ENCODE measurements at places on chromosomes 5 and 9. TPM values are rescaled to one million over a fixed set of nuclear protein-coding genes. Genes with fewer than 3 reads are reported as not detected.

DBH gene
- not detected for total RNA-seq

WDR38 gene
- total RNA-seq: not detected

ZDHHC12 gene
- total RNA-seq: 8.9 TPM

POLK gene
- 23.9 TPM for total RNA-seq

GRCh38 chr5:139388198-139388821, 1.4 kb downstream of the MZB1 start:
- H3K4me1 ChIP-seq: peaks cover 19% of the 10 kb centered on the region
- DNase-seq: peak; percentile 25
- H3K36me3 ChIP-seq: no peaks in the 10 kb centered on the region
- peak overlapping the region; percentile 49 for H3K27ac ChIP-seq
- H3K4me3 ChIP-seq: no peak overlapping the region
- H3K27me3 ChIP-seq: no peaks in the 10 kb centered on the region

GRCh38 chr9:80503671-80504281, 932.0 kb downstream of the TLE4 start:
- no peak overlapping the region for H3K27ac ChIP-seq
- no peaks in the 10 kb centered on the region for H3K27me3 ChIP-seq
- no peak overlapping the region for H3K4me3 ChIP-seq
- DNase-seq: no peak
- H3K36me3 ChIP-seq: no peaks in the 10 kb centered on the region

- no peak overlapping the region for H3K27ac ChIP-seq
- H3K27me3 ChIP-seq: no peaks in the 10 kb centered on the region
- no peak for DNase-seq
- no peaks in the 10 kb centered on the region for H3K4me1 ChIP-seq
Measured at GRCh38 chr5:169837686-169838085, 142.6 kb downstream of the INSYN2B start.

DNA sequence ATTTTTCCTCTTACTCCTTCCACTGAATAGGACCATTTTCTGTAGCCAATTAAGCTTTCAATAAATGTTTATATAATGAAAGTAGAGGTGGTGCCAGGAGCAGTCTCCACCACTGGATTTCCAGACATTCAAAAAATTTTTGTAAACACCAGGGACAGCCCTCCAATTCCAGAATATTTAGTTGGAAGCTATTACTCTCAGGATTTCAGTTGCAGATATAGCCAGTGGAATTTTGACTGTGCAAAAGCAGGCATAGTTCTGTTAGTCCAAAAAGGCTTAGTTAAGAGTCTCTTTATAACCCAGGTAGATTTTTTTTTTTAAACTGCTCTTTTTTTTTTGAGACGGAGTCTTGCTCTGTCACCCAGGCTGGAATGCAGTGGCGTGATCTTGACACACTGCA, 138.1 kb upstream of the DMRT1 start:
- H3K4me1 ChIP-seq: peaks cover 35% of the 10 kb centered on the region
- no peaks in the 10 kb centered on the region for H3K36me3 ChIP-seq
- H3K27me3 ChIP-seq: no peaks in the 10 kb centered on the region
- H3K4me3 ChIP-seq: no peak overlapping the region

- H3K27ac ChIP-seq: no peak overlapping the region
- H3K27me3 ChIP-seq: no peaks in the 10 kb centered on the region
- H3K36me3 ChIP-seq: no peaks in the 10 kb centered on the region
- DNase-seq: no peak
- H3K4me3 ChIP-seq: no peak overlapping the region
Measured at GRCh38 chr5:90932052-90932699, 373.6 kb downstream of the ADGRV1 start.

DNA sequence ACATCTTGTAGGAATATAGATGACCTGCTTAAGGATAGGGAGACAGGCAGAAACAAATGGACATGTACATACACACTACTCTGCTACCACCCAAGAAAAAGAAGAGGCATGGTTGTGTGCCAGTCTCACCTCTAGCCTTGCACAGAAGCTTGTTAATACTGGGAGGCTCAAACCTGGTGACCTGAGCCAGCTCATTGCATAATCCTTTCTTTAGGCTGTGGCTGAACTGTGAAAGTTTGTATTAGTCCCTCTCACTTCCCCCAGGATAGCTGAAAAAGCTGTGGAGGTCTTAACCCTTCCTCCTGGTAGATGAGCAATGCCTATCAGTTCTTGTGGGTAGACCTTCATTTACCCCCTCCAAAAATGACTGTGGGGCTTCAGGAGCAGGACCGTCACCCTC, 28.7 kb downstream of the TPD52L3 start:
- DNase-seq: no peak
- no peak overlapping the region for H3K27ac ChIP-seq
- no peaks in the 10 kb centered on the region for H3K4me1 ChIP-seq
- H3K27me3 ChIP-seq: no peaks in the 10 kb centered on the region
- H3K4me3 ChIP-seq: no peak overlapping the region

- no peak overlapping the region for H3K27ac ChIP-seq
- H3K27me3 ChIP-seq: no peaks in the 10 kb centered on the region
- H3K4me1 ChIP-seq: peaks cover 6% of the 10 kb centered on the region
- DNase-seq: no peak
Measured at GRCh38 chr9:71875345-71875744, 35.6 kb downstream of the ABHD17B start.

DNA sequence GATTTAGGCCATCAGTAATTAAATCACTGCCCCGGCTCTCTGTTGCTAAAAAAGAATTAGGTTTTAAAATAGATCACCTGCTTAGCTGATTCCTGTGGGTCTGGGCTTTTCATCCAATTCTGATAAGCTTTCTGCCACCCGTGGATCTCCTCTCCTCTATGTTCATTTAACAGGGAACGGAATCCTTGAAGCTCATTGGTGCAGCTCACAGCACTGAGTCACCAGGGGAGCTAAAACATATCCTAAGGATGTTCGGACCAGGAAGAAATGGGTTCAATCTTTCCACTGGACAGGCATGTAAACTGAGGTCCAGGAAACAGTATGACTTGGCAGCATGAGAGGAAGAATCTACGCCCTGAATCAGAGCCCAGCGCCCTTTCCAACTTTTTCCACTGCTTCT, 267.1 kb upstream of the GRIA1 start:
- no peak for DNase-seq
- no peak overlapping the region for H3K4me3 ChIP-seq
- H3K4me1 ChIP-seq: no peaks in the 10 kb centered on the region
- no peaks in the 10 kb centered on the region for H3K36me3 ChIP-seq

DNA sequence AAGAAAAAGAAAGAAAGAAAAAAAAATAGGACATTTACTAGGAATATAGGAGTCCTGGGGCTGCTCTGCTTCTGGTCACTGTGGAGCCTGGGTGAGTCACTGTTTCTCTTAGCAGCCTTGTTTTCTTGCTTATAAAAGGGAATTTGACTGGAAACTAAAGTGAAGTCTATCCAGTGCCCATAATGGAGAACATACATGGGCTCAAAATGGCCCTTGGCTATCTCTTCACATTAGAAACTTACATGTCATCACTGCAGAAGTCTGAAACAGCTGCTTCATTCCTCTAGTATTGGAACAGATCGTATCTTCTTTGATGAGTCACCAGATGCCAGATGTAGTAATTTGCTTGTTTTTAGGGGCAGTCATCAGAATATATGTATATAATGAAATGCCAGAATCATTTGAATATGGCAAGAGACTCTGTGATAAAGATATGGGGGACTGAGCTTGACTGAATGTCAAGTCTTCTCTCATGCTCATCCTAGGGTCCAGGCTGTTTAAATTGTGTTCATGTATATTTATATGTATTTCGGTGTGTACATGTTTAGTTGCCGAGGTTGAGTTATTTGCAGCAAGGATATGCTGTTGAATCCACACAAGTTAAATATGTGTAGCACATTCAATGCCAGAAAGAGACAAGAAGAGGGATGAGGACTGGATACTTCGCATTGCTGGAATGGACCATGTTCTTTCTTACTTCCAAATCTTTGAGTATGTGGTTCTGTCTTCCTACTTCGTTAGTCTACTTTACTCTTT, 56.7 kb downstream of the SGCD start:
- no peak overlapping the region for H3K27ac ChIP-seq
- peaks cover 47% of the 10 kb centered on the region for H3K4me1 ChIP-seq
- no peak overlapping the region for H3K4me3 ChIP-seq
- no peak for DNase-seq
- H3K27me3 ChIP-seq: no peaks in the 10 kb centered on the region

DNA sequence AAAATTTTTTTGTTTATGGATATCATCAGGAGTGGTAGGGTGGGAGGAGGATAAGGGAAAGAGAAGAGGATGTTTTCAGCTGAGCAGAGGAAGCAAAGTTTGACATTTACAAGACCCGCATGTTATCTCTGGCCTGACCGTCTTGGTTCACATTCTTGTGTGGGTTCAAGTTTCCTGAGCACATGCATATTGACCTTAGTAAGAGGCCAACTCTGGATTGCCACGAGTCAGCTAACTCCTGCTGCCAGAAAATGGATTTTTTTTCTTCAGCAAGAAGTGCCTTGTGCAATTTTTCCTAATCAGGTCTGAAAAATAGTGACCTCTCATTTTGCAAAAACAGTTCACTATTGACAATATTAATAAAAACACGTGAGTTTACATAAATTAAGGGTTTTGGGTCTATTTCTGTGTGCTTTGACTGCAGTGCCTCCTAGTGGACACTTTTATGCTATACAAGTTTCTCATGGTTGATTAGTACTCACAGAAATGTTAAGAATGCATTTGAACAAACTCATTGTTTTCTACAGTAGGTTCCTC, 27.1 kb upstream of the BASP1 start:
- H3K27ac ChIP-seq: peak overlapping the region; percentile 3
- H3K36me3 ChIP-seq: no peaks in the 10 kb centered on the region
- no peak overlapping the region for H3K4me3 ChIP-seq

DNA sequence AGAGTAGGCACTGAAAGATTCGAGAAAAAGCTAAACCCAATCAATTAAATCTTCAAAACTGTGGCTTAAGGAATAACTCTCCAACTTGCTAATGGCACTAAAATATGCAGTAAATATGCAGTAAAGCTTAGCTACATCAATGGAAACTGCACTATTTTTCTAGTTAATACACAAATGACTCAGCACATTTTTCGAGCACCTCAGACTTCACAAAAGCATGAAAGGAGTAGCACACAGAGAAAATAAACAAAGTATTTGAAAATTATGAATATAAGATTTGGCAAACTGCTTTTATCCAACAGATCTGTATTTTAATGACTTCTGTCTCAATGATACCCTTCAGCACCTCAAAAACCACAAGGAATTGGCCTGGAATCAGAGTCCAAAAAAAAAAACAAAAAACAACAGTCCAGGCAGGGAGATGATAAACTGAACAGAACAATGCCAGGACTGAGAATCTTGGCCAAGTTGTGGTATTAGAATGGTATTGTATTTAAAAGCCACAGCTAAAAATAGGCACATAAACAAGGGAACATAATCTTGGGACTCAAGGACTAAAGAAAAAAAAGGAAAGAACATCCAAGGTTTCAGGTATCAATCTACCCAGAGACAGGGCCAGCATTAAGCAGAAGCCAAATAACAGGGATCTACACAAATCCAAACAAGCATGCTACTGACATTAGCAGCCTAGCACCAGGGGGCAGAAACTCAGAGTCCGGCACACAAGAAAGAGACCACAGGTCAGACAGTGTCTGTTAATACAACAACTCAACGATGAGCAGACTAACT, 21.4 kb downstream of the TMEM245 start:
- peak overlapping the region; percentile 85 for H3K27ac ChIP-seq
- no peaks in the 10 kb centered on the region for H3K27me3 ChIP-seq
- peak; percentile 58 for DNase-seq
- no peaks in the 10 kb centered on the region for H3K36me3 ChIP-seq

- H3K4me1 ChIP-seq: peaks cover 9% of the 10 kb centered on the region
- H3K27ac ChIP-seq: no peak overlapping the region
- DNase-seq: no peak
- H3K36me3 ChIP-seq: peaks cover 19% of the 10 kb centered on the region
- H3K27me3 ChIP-seq: no peaks in the 10 kb centered on the region
Measured at GRCh38 chr5:154058055-154059038, 19.6 kb downstream of the MFAP3 start.

- H3K27me3 ChIP-seq: no peaks in the 10 kb centered on the region
- DNase-seq: no peak
- no peaks in the 10 kb centered on the region for H3K36me3 ChIP-seq
- no peak overlapping the region for H3K4me3 ChIP-seq
- H3K27ac ChIP-seq: no peak overlapping the region
Measured at GRCh38 chr5:39198127-39198526, 21.2 kb downstream of the FYB1 start.

DNA sequence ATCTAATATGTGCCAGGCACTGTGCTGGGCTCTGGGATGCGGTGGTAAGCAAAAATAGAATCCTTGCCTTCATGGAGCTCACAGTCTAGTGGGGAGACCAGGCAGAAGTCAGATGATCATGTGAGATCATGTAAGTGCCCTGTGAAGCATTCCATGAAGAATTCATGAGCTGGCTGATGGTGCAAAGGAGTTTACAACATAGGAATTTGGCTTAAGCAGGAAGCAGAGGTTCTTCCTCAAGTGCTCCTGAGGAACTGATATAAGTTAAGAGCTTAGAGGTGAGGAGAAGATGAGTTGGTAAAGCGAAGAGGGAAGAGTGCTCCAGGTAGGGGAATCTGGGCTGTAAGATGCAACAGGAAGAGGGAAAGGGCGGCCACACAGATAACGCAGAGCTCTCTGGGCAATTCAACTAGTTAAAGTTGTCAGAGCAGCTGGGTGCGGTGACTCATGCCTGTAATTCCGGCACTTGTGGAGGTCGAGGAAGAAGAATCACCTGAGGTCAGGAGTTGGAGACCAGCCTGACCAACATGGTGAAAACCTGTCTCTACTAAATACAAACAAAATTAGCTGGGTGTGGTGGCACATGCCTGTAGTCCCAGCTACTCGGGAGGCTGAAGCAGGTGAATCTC, 78.5 kb upstream of the SPATA31D4 start:
- no peak overlapping the region for H3K4me3 ChIP-seq
- no peaks in the 10 kb centered on the region for H3K36me3 ChIP-seq
- no peak for DNase-seq
- no peaks in the 10 kb centered on the region for H3K27me3 ChIP-seq
- no peak overlapping the region for H3K27ac ChIP-seq
- H3K4me1 ChIP-seq: peaks cover 22% of the 10 kb centered on the region

DNA sequence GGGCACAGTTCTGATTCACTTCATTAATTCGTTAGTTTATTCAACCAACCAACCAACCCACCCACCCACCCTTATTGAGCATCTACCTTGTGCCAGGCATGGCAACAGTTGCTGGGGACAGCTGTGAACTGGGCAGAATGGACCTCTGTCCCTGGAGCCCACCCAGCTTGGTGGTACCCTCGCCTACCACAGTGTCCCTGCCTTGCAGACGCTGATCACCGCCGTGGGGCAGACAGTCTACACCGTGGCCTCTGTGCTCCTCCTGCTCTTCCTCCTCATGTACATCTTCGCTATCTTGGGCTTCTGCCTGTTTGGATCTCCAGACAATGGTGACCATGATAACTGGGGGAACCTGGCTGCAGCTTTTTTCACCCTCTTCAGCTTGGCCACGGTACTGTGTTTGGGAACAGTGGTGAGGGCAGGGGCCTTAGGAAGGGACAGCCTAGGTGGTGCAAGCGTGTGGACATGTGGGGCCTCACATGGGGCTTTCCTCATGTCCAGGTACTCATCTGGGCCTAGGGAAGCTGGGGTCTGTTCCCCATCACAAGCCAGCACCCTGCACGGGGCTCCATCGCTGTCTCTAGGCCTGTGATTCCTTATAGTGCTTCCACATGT, 26.2 kb downstream of the PITX1 start:
- no peak overlapping the region for H3K27ac ChIP-seq
- H3K27me3 ChIP-seq: no peaks in the 10 kb centered on the region
- DNase-seq: no peak
- no peak overlapping the region for H3K4me3 ChIP-seq
- H3K36me3 ChIP-seq: no peaks in the 10 kb centered on the region
- no peaks in the 10 kb centered on the region for H3K4me1 ChIP-seq

- peak overlapping the region; percentile 90 for H3K4me3 ChIP-seq
- peaks cover 57% of the 10 kb centered on the region for H3K4me1 ChIP-seq
- no peak for DNase-seq
- H3K27ac ChIP-seq: peak overlapping the region; percentile 98
Measured at GRCh38 chr9:126806336-126806735, 1.5 kb downstream of the ZBTB43 start.

All from gastrocnemius medialis (tissue), 4 donors.